HCT116 (cell line): ENCODE measurements at places on chromosomes 5 and 9. TPM values are rescaled to one million over a fixed set of nuclear protein-coding genes. Genes with fewer than 3 reads are reported as not detected.

Gene HTR1A
- total RNA-seq = not detected

Gene FRMD3
- 0.89 TPM for total RNA-seq

Gene MYORG
- total RNA-seq = 8.5 TPM

Gene NIM1K
- total RNA-seq = 0.44 TPM

Gene KCNN2
- total RNA-seq = not detected
